ENCODE measurements at places on chromosomes 1 and 21. TPM values are rescaled to one million over a fixed set of nuclear protein-coding genes. Genes with fewer than 3 reads are reported as not detected.

DNA sequence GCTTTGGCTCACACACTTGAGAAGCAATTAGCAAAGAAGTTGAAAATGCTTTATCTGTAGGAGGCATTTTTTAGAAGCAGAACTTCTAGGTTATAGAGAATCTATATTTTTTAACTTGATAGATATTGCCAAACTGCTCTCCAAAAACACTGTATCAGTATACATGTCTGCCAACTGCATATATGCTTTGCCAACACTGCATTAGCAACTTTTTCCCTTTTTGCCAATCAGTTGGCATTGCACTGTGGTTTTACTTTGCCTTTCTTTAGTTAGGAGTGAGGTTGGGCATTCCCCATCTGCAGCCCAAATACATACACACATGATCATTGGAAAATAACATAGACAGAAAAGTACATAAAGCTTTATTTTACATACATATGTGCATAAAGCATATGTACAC is 15.0 kb downstream of the PADI3 start:
- H3K36me3 ChIP-seq: no peaks in the 10 kb centered on the region
- peaks cover 25% of the 10 kb centered on the region for H3K27me3 ChIP-seq
- no peak overlapping the region for H3K4me3 ChIP-seq

- no peaks in the 10 kb centered on the region for H3K36me3 ChIP-seq
- H3K4me3 ChIP-seq: no peak overlapping the region
- DNase-seq: no peak
These were observed 838.2 kb upstream of the B3GALT2 start for GRCh38 chr1:194024659-194025058.

GRCh38 chr1:37153116-37154100 is 119.1 kb upstream of the GRIK3 start:
- H3K27ac ChIP-seq: no peak overlapping the region
- H3K27me3 ChIP-seq: no peaks in the 10 kb centered on the region
- H3K4me1 ChIP-seq: no peaks in the 10 kb centered on the region
- H3K36me3 ChIP-seq: no peaks in the 10 kb centered on the region
- DNase-seq: no peak
- no peak overlapping the region for H3K4me3 ChIP-seq

GRCh38 chr1:207904391-207904790 is 6.5 kb downstream of the CD34 start:
- H3K4me3 ChIP-seq: no peak overlapping the region
- no peak overlapping the region for H3K27ac ChIP-seq
- H3K36me3 ChIP-seq: no peaks in the 10 kb centered on the region
- no peak for DNase-seq
- no peaks in the 10 kb centered on the region for H3K27me3 ChIP-seq

GRCh38 chr1:176033881-176034280 is 173.2 kb downstream of the COP1 start:
- no peaks in the 10 kb centered on the region for H3K27me3 ChIP-seq
- H3K27ac ChIP-seq: peak overlapping the region; percentile 33
- H3K36me3 ChIP-seq: peaks cover 3% of the 10 kb centered on the region
- H3K4me3 ChIP-seq: no peak overlapping the region
- DNase-seq: no peak

Gene HES3
- total RNA-seq: not detected

DNA sequence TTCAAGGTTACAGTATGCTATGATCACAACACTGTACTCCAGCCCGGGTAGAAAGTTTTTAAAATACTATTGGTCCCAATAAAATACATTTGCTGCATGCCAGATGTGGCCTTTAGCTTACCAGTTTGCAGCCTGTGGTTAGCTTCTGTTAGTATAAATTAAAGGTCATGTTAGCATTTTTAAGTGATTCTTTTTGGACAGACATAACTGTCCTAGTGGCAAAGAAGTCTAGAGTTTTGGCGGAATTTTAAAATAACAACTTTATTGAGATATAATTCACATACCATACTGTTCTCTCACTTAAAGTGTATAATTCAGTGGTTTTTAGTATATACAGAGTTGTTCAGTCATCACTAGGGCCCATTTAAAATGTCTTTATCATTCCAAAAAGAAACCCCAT is 24.3 kb upstream of the TMEM39B start:
- peaks cover 67% of the 10 kb centered on the region for H3K36me3 ChIP-seq
- no peak overlapping the region for H3K27ac ChIP-seq
- H3K4me1 ChIP-seq: no peaks in the 10 kb centered on the region
- DNase-seq: no peak
- H3K4me3 ChIP-seq: no peak overlapping the region

DNA sequence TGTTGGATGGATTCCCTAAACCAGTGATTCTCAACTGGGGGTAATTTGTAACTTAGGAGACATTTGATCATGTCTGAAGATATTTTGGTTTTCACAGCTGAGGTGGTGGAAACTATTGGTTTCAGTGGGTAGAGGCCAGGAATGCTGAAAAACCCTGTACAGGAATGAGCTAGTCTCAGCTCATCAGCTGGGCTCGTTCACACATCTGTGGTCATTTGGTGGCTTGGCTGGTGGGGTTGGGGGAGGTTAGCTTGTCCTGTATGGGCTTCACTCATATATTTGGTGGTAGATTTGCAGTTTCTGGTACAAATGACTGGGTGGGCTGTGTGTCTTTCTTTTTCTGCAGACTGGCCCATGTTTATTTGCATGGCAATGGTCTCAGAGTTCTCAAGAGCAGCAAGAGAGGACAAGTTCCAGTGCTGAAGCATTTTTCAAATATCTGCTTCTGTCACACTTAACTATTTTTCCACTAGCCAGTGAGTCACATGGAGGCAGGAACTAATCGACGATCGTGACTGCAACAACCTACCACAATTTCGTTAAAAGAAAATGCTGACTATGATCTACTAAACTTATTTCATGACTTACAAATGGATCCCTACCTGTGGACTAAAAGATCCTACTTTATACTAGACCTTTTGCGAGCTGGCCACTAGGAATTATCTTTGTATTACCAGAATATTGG is 321.7 kb upstream of the PLXNA2 start:
- no peak overlapping the region for H3K27ac ChIP-seq
- no peaks in the 10 kb centered on the region for H3K27me3 ChIP-seq
- no peaks in the 10 kb centered on the region for H3K4me1 ChIP-seq
- no peak overlapping the region for H3K4me3 ChIP-seq

GRCh38 chr1:223136086-223136485 is 7.0 kb downstream of the TLR5 start:
- H3K4me1 ChIP-seq: peaks cover 30% of the 10 kb centered on the region
- no peaks in the 10 kb centered on the region for H3K36me3 ChIP-seq
- DNase-seq: no peak

DNA sequence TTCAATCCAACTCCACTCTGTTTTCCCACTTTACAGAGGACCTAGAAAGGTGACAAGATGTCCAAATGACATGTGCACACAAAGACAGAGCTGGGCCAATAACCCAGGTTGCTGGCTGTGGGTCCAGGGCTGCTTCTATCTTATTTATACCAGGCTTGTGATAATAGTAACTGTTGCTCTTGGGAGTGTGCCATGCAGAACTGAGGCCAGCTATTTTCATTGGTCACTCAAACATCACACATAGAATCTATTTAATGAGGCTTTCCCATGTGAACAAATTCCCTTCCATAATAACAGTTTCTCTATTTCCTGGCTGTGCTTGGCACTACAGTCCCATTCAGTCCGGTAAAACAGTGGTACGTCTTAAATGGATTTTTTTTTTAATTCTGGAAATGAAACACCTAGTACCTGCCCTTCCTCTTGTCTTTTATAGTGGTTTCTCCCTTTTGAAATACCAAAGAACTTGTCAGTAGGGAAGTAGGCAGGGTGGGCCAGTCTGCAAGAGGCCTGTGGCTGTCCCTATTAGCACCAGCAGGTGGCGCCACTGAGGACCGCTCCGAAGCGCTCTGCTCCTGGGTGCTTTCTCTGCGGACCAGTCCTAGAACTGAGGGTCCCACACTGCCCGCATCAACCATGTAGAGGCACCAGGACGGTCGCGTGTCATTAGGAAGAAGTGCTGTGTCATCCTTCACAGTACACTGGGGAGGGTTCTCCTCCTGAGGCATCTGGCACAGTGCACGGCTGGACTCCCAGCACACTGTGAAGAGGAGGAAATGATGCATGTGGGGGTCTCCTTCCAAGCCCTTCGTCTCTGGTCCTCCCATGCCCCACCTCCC is 52.1 kb downstream of the GPR161 start:
- H3K4me1 ChIP-seq: peaks cover 47% of the 10 kb centered on the region
- peak; percentile 92 for DNase-seq
- H3K36me3 ChIP-seq: no peaks in the 10 kb centered on the region

DNA sequence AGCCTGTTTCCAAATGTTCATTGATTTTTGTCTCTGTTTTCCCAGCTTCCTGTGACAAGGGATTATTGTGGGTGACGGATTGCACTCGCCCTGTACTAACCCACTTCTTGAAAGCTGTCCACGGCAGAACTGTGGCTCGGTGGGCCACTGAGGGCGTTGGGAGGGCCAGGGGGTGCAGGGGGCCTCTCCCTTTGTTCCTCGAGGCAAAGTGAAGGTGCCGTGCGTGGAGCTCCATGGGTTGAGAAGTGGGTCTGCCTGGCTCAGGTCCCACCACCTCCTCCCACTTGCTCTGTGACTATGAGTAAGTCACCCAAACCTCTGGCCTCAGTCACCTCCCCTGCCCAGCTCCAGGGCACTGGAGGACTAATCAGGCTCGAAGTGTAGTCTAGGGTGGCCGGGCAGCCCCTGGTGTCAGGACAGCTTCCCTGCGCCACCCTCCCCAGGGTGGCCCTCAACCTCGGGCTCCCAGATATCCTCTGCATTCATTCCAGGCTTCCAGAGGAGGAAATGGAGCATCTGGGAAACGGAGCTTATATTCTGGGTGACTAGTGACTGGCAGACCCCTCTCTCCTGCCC is 148.6 kb downstream of the NPHP4 start:
- no peak overlapping the region for H3K4me3 ChIP-seq
- no peaks in the 10 kb centered on the region for H3K36me3 ChIP-seq

DNA sequence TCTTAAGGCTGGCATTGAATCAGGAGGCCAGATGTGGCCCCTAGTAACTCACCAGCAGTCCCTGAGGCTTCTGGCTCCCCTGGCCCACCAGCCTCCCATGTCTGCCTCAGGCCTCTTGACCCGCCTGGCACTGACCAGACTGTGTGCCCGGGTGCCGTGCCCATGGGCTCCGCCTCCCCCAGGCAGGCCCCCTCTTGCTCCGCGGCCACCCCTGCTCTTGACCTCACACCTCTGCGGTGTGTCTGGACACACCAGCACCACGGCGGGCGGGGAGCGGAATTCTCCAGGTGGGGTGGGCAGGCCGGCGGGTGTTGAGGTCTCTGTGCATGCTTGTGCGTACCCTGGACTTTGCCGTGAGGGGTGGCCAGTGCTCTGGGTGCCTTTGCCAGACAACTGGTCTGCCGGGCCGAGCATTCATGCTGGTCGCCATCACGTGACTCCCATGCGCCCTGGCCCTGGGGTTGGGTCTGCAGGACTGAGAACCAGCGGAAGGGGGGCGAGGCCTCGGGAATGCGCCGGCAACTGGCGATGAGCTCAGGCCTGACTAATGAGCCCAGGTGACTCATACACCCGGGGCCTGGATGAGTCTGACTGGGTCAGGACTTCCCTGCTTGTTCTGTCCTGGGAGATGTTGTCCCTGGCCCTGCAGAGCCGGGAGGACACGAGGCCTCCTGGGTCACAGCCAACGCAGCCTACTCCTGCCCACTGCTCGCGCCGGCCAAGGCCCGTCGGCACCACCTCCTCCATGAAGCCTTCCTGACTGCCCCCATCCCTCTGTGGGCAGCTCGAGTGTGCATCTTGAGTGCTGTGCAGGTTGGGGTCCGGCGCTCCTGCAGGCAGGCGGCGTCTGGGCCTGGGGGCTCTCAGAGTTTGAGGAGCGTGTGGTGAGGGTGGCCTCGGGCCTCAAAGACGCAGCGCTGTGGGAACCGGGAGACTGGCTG is 22.6 kb downstream of the COL18A1 start:
- no peaks in the 10 kb centered on the region for H3K36me3 ChIP-seq
- peaks cover 21% of the 10 kb centered on the region for H3K4me1 ChIP-seq
- peak; percentile 100 for DNase-seq
- no peak overlapping the region for H3K4me3 ChIP-seq
- no peaks in the 10 kb centered on the region for H3K27me3 ChIP-seq

Gene TTC34
- 0.29 TPM for total RNA-seq

DNA sequence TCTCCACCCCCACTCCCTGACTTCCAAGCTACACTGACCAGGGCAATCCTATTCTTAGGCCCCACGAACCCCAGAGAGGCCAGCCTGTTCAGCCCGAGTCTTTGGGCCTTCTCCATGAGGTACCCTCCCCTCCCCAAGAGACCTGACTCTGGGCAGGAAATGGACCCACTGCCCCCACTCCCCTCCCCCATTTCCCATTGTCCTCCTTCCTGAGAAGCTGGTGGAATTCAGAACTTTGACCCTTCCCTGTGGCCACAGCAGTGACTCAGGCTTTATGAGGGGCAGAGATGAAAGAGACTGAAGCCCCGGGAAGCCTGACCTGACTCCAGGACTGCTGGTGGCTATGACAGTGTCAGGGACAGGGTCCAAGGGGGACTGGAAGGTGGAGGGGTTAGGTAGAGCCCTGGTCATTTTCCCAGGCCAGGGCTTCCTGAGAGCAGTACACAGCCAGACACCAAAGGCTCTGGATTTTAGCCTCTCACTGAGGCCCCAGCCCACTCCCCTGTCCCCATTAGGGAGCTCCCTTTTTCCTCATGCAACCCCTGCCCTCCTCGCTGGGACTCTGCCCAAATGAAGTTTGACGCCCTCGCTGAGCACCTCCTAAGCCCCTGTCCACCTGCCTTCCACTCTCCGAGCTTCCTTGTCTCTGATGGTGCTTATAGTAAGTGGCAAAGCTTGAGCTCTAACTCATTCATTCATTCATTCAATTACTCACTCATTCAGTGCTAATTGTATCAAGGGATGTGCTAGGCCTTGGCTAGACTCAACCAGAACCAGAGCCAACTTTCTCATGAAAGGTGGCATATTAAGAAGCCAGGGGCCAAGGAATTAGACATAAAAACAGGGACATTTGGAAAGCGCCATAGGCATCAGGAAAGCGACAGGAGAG is 3.0 kb downstream of the CRYBG2 start:
- no peak for DNase-seq
- H3K36me3 ChIP-seq: no peaks in the 10 kb centered on the region
- H3K4me1 ChIP-seq: peaks cover 22% of the 10 kb centered on the region

Gene NUDT4B
- total RNA-seq: 75.6 TPM

GRCh38 chr1:247429496-247429895 is 13.5 kb downstream of the NLRP3 start:
- H3K36me3 ChIP-seq: no peaks in the 10 kb centered on the region
- no peaks in the 10 kb centered on the region for H3K4me1 ChIP-seq
- H3K27ac ChIP-seq: no peak overlapping the region
- peak; percentile 84 for DNase-seq
- no peaks in the 10 kb centered on the region for H3K27me3 ChIP-seq
- no peak overlapping the region for H3K4me3 ChIP-seq

GRCh38 chr1:52571783-52572182 is 18.9 kb upstream of the TUT4 start:
- H3K4me1 ChIP-seq: peaks cover 11% of the 10 kb centered on the region
- no peak overlapping the region for H3K27ac ChIP-seq
- no peak overlapping the region for H3K4me3 ChIP-seq

DNA sequence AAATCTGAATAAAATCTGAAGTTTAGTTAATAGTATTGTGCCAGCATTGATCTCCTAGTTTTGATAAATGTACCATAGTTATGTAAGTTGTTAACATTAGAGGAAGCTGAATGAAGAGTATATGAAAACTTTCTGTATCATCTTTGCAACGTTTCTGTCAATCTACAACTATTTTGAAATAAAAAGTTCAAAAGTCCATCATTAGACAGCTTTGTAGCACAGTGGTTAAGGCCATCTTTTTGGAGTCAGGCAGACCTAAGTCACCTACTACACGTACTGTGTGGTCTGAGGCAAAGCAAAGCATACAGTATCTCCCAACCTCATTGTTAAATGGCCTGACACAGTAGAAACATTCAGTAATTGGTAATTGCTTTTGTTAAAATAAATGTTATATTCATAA is 47.9 kb upstream of the ATP1A1 start:
- DNase-seq: no peak
- no peak overlapping the region for H3K4me3 ChIP-seq
- no peaks in the 10 kb centered on the region for H3K27me3 ChIP-seq
- no peaks in the 10 kb centered on the region for H3K36me3 ChIP-seq
- H3K4me1 ChIP-seq: no peaks in the 10 kb centered on the region

All from osteoblast (primary cell).